Peyer's patch (tissue), 4 donors: ENCODE measurements at places on chromosomes 11 and 22. TPM values are rescaled to one million over a fixed set of nuclear protein-coding genes. Genes with fewer than 3 reads are reported as not detected.
A peak's percentile ranks its signal among the peaks of the same experiment; 100 is the strongest.

Gene VPREB3
- not detected for total RNA-seq

DNA sequence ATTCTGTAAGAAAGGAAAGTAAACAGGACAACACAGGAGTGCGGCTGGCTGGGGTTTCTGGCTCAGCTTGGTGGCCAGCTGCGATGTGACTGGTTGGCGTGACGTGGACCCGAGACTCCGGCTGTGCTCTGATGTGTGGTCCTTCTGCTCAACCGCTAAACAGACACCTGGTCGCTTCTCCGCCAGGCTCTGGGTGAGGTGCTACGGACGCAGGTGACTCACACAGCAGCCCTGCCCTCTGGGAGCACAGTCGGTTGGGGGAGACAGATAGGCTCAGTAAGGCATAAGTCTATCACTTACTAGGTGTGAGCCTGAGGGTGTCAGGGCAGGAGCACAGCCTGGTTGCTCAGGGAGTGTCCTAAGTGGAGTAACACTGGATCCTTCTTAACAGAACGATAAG, 8.2 kb downstream of the RTL6 start:
- no peak for DNase-seq
- no peak overlapping the region for H3K27ac ChIP-seq
- no peaks in the 10 kb centered on the region for H3K36me3 ChIP-seq
- no peak overlapping the region for H3K4me3 ChIP-seq
- H3K27me3 ChIP-seq = no peaks in the 10 kb centered on the region
- H3K4me1 ChIP-seq = no peaks in the 10 kb centered on the region

GRCh38 chr22:35728639-35729308, 11.1 kb downstream of the APOL5 start:
- H3K36me3 ChIP-seq = no peaks in the 10 kb centered on the region
- H3K27me3 ChIP-seq = no peaks in the 10 kb centered on the region
- peak overlapping the region; percentile 27 for H3K27ac ChIP-seq
- no peak overlapping the region for H3K4me3 ChIP-seq
- DNase-seq = no peak

- no peaks in the 10 kb centered on the region for H3K27me3 ChIP-seq
- DNase-seq = peak; percentile 28
- no peak overlapping the region for H3K4me3 ChIP-seq
- H3K4me1 ChIP-seq = no peaks in the 10 kb centered on the region
- no peaks in the 10 kb centered on the region for H3K36me3 ChIP-seq
Observed at GRCh38 chr22:49577168-49578060, 250.3 kb downstream of the BRD1 start.

Gene GNAZ
- total RNA-seq = 3.3 TPM

DNA sequence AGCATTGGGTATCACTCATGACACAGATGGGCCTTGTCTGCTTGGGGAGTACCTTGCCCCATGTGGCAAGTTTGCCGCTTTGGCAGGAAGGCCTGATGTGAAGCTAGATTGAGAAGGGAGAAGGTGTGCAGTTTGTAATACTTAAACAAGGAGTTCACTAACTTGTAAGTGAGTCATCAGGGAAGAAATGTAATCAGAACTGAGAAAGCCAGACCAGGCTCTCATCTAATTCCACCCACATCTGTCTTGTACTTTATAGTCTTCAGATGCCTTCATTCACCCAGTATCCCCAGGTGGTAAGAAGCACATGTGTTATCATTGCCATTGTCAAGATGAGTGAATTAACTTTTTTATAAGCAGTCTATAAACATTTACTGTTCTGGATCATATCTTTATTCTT, 116.0 kb upstream of the DDI1 start:
- no peak for DNase-seq
- no peak overlapping the region for H3K4me3 ChIP-seq
- no peaks in the 10 kb centered on the region for H3K4me1 ChIP-seq
- H3K27me3 ChIP-seq = no peaks in the 10 kb centered on the region
- H3K27ac ChIP-seq = no peak overlapping the region

- H3K4me1 ChIP-seq = peaks cover 37% of the 10 kb centered on the region
- DNase-seq = no peak
- no peaks in the 10 kb centered on the region for H3K27me3 ChIP-seq
- H3K27ac ChIP-seq = peak overlapping the region; percentile 9
- H3K36me3 ChIP-seq = no peaks in the 10 kb centered on the region
Observed at GRCh38 chr22:38864361-38865191, 7.4 kb downstream of the CBX6 start.

DNA sequence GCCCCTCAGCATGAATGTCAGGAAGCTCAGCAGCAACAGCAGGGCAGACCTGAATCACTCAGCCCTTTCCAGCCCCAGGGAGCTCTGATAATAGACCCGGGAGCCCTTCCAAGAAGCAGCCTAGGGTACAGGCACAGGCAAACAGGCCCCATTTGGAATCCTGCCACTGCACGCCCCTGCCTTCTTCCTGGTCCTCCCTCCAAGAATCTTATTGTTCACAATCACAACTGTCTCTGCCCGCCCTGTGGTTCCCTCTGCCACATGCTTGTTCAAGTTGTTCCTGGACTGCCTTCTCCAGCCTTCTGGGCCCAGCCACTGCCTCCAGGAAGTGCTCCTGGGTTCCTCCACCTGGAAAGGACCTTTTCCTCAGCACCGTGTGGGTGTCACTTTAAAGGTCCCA, 54.6 kb downstream of the LRRC32 start:
- H3K27ac ChIP-seq = peak overlapping the region; percentile 50
- H3K4me1 ChIP-seq = no peaks in the 10 kb centered on the region
- peak; percentile 59 for DNase-seq
- H3K4me3 ChIP-seq = no peak overlapping the region
- no peaks in the 10 kb centered on the region for H3K36me3 ChIP-seq
- H3K27me3 ChIP-seq = no peaks in the 10 kb centered on the region

DNA sequence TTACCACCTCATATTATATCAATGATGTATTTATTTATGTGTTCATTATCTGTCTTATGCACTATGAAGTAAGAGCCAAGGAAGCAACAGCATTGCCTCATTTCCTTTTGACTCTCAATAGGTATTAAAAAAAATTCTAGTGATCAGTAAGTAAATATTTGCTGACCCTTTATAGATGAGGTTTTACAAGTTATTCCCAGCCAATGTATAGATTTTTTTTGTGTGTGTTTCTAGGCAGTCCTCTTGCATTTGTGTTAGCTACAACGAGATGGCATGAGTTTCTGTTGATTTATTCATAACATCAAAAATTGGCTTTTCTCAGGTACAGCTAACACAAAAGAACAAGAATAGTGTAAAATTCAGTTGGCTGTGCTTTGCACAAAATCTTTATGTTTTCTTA, 4.7 kb downstream of the OR1S2 start:
- H3K4me1 ChIP-seq = no peaks in the 10 kb centered on the region
- H3K4me3 ChIP-seq = no peak overlapping the region
- H3K36me3 ChIP-seq = no peaks in the 10 kb centered on the region

Gene OR8D4
- total RNA-seq = not detected
